ENCODE measurements at places on chromosomes 11 and 22. TPM values are rescaled to one million over a fixed set of nuclear protein-coding genes. Genes with fewer than 3 reads are reported as not detected.

- no peak for DNase-seq
Observed at GRCh38 chr22:46591930-46592329, 28.3 kb upstream of the GRAMD4 start.

- DNase-seq, result peak; percentile 4
Observed at GRCh38 chr22:29815580-29815979, 22.5 kb downstream of the ASCC2 start.

The TENM4 gene
- total RNA-seq, result 70.5 TPM

The KREMEN1 gene
- total RNA-seq, result 5.7 TPM

The RPL27A gene
- total RNA-seq, result 507 TPM

The CBLIF gene
- not detected for total RNA-seq

DNA sequence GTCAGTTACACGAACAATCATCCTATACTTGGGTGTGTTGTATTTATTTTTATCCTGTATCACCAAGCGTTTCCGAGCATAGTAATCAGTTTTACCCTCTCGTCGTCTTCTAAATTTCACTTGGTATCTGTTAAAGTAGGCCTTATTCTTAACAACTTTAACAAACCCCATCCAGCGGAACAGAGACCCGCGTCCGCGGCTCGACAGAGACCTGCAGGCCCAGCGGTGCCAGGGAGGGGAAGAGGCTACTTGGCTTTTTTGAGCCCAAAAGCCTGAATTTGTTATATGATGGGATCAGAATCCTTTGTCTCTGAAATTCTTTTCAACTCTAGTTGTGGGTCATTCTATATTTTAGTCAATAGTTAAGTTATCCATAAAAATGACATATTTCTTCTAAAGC, 56.5 kb upstream of the A4GALT start:
- no peak for DNase-seq

DNA sequence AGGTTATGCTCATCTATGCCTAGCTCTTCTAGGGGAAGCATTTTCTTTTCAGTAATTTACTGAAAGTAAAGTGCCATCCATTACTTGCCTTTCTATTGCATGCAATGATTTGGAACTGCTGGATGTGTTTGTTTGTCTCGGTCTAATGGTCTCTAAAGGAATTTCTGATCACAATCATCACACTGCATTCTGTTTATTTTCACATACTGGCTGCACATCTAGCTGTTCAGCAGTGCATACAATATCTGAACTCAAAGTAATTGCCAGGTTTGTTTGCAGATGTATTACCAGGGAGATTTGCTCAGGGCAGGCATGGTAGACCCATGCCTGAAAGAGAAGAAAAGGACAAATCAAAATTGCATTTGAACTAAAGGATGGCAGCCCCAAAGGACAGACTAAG, 36.4 kb upstream of the CWF19L2 start:
- DNase-seq, result no peak

The CXCR5 gene
- total RNA-seq, result not detected

The LMNTD2 gene
- 0.79 TPM for total RNA-seq

The DDI1 gene
- not detected for total RNA-seq

The TCP11L1 gene
- total RNA-seq, result 33.4 TPM

The SMPD1 gene
- 38.2 TPM for total RNA-seq

The TRIM51 gene
- total RNA-seq, result not detected

The ZP1 gene
- total RNA-seq, result not detected

GRCh38 chr11:124285610-124286344, 28.0 kb downstream of the OR8D1 start:
- DNase-seq, result no peak

- DNase-seq, result no peak
Observed at GRCh38 chr11:117861151-117862018, 15.1 kb downstream of the FXYD6 start.

DNA sequence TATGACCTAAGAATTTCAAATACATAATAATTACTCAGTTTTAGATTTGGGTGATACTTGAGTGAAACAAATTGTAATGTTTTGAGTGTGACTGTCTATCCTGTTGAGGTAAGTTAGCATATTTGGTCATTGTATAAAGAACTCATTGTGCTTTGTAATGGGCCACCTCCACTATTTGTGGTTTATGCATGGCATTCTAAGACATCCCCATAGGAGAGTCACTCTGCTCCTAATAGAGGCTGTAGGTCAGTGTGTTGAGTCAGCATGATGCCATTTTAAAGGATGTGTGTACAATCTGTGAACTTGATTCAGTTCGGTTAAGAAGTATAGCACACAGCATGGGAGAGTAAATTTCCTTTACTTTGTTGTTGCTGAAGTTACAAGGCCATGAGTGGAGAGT, 1112.4 kb downstream of the JRKL start:
- no peak for DNase-seq

DNA sequence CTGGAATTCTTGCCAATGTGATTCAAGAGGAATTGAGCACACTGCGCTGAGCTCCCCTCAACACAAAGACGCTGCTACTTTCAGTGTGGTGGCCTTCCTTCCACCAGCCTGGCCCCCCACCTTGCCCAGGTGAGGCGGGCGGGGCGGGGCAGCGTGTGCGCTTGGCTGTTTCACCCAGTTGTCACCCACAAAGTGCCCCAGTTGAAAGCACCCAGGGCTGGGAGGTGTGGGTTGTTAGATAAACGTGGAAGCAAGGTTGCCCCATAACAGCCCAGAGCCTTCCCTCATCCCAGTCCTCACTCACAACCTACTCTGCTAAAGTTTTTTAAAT, 43.1 kb downstream of the CACNG2 start:
- no peak for DNase-seq

The IGSF9B gene
- 36.0 TPM for total RNA-seq

DNA sequence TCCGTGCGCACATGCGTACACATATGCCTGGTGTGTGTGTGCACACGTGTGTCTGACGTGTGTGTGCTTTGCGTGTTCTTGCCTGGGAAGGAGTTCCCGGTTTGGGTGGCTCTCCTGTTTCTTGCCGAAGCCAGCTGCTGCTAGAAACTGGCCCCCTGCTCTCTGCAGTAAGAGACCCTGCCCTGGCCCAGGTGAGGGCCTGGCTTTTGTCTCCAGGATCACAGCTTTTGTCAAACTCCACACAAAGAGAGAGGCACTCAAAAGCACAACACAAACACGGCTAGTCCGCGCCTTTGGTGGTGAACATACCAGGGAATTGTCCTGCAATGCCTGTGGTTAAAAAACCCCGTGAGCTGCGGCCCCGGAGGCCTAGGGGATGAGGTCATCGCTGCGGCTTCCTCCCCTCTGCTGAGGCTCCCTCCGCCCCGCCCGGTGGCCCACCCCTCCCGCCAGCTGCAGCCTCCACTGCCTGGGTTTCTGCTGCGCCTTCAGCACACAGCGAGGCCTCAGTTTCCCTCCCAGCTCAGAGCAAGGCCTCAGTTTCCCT, 88.9 kb downstream of the KCNQ1 start:
- DNase-seq, result no peak

The KCNQ1 gene
- total RNA-seq, result 0.83 TPM

The ST14 gene
- total RNA-seq, result 0.89 TPM

GRCh38 chr11:94741022-94741679, 27.0 kb upstream of the AMOTL1 start:
- DNase-seq, result peak; percentile 44

DNA sequence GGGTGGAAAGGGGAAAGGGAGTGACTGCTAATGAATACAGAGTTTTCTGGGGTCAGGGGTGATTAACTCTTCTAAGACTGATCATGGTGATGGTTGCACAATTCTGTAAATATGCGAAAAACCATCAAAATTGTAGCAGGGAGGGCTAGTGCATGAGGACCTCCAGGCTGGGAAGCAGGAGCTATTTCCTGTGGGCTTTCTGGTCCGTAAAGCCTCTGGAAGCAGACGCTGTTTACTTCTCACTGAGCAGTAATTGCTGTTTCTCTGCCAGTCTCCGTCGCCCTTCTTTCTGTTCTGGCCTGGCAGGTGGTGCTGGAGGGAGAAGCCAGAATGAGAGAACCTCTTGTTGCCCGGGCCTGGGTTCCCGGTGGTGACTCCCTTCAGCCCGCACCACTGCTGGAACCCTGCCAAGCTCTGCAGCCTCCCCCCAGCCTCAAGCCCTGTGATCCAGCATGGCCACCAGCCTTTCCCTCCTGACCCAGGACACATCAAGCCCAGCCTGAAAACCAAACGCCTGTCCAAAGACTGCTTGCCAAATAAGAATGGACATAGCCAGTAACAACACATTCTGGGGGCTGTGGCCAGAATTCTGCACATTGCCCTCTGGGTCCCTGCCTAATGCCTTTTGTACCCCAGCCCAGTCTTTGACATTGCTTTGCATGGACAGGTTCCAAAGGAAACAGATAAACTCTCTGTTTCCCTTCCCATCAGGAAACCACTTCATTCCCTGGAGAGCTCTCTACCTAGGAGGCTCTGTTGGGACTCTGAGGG, 201.0 kb upstream of the NAV2 start:
- peak; percentile 26 for DNase-seq

DNA sequence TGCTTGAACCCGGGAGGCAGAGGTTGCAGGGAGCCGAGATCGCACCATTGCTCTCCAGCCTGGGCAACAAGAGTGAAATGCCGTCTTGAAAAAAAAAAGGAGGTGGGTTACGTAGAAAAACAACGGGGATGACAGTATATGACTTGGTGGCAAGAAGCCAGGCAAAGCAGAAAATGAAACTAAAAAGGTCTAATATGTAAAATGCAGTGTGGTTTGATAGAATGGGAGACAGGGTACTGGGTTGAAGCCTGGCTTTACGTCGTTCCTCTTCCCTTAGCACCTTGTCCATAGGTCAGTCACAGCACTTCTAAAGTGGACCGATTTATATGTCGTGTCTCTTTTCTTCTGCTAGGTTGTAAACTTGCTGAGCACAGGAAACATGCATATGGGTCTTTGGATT, 274.9 kb upstream of the ZC3H12C start:
- no peak for DNase-seq

DNA sequence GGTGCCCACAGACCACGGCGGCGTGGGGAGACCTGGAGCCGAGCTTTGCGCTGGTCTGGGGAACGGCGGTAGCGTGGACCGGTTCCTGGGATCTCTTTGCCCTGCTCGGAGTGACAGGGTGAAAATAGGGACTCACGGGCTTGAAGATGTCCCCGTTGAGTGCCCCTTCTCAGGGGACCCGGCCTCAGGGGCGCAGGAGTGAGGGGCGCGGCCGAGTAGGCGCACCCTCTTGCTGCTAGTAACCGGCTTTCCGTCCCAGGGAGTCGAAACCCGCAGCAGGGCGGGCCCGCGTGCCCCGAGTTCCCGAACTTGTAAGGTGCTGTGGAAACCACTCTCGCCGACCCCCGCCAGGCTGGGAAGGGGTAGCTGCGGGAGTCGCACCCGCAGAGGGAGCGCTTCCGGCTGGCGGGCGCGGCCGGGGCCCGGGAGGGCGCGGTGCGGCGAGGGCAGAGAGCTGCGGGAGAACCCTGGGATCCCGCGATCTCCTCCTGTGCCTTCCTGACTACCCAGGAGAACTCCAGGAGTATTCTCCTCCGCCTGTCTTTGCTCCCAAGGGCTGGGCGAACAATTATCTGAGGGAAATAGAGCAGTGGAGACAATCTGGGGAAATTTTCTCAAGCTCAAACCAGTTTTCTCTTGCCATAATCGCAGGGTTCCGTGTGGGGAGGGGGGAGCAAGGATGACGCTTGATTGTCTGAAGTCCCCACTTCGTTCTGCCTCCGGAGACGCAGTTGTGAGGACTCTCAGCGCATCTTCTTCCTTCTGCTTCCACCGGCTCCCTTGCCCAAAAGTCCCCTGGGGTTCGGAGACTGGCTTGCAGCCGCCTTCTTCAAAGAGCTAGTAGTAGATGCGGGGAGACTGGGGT, 666 bp downstream of the NELL1 start:
- no peak for DNase-seq

The RCOR2 gene
- total RNA-seq, result 8.9 TPM

GRCh38 chr22:41696703-41697102, 2.6 kb upstream of the MEI1 start:
- DNase-seq, result no peak

- no peak for DNase-seq
Observed at GRCh38 chr11:106523921-106524320, 446.5 kb downstream of the AASDHPPT start.

The SOX6 gene
- total RNA-seq, result 51.6 TPM

The HORMAD2 gene
- total RNA-seq, result 0.11 TPM

The INTS4 gene
- total RNA-seq, result 31.9 TPM

DNA sequence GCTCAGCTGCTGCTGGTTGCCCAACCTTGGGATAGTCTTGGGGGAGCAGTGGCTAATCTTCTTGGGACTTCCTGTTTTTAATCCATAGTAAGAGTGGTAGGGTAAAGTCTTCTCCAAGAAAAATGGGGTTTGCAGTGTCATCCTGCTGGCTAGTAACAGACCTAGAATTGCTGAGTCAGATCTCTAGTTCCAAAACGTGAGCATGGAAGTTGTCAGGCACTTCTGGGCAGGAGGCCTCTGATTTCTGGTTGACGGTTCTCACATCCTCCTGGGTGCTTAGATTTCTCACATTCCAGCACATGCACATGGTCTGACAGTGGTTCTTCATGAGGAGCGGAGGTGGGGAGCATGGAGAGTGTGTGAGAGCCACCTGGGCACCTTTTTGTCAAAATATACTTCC, 410.0 kb downstream of the OPCML start:
- DNase-seq, result no peak

DNA sequence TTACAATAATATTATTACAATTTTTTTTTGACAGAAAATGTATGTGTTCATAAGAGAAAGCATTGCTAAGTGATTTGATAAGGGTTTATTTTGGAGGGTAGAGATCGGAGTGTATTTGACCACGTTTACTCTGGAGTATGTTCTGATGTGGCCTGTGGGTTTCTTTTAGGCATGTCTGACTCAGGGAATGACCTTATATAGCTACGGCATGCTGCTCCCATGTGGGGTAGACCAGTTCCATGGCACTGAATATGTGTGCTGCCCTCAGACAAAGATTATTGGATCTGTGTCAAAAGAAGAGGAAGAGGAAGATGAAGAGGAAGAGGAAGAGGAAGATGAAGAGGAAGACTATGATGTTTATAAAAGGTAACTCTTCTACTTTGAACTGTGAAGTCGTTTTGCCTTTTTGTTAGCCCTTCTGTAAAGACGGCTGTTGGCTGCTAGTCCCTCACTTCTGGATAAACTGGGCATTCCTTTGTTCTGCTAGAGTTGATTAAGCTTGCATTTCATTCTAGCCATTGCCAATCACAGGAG, 38.1 kb upstream of the ST14 start:
- DNase-seq, result no peak

GRCh38 chr22:30185129-30185528, 61.4 kb downstream of the LIF start:
- no peak for DNase-seq

The TYR gene
- 0.20 TPM for total RNA-seq

- no peak for DNase-seq
Observed at GRCh38 chr11:110022548-110022947, 70.6 kb upstream of the ZC3H12C start.

- DNase-seq, result peak; percentile 51
Observed at GRCh38 chr11:63813563-63814382, 517 bp downstream of the SPINDOC start.

- no peak for DNase-seq
Observed at GRCh38 chr11:206526-207207, 532 bp downstream of the BET1L start.

All from spinal cord (tissue), 10 donors.